Stimulated activated CD4-positive, alpha-beta T cell treated with anti-CD3 and anti-CD28 coated beads, Interleukin-4, amount 100 ng/mL, for 4 hours (primary cell): ENCODE measurements at places on chromosomes 7 and 10.

DNA sequence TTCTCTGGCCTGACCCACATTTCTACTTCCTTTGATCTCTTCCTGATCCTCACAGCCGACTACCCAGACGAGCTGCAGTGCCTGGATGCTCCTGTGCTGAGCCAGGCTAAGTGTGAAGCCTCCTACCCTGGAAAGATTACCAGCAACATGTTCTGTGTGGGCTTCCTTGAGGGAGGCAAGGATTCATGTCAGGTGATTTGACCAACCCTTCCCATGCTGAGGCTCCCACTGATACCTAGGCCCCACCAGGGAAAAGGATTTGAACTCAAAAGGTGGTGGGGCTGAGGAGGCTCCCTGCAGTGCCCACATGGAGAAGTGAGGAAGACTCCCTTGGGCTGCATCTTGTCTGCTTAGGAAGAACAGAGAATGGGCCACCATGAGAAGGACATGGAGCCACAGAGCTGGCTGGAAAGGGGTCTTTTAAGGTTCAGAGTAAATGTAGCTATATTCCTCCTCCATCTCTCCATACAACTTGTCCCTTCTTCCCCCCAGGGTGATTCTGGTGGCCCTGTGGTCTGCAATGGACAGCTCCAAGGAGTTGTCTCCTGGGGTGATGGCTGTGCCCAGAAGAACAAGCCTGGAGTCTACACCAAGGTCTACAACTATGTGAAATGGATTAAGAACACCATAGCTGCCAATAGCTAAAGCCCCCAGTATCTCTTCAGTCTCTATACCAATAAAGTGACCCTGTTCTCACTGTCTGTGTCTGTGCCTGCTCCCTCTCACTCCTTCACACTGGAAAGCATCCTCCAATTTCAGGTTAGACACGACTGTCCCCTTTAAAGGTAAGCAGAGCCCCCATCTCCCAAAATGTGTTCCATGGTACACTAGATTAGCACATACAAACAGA is 3.3 kb downstream of the PRSS1 start:
- no peak for DNase-seq

GRCh38 chr7:131546583-131547141 is 9.8 kb downstream of the PODXL start:
- DNase-seq = peak; percentile 24

GRCh38 chr10:15813415-15813814 is 46.9 kb downstream of the MINDY3 start:
- no peak for DNase-seq

DNA sequence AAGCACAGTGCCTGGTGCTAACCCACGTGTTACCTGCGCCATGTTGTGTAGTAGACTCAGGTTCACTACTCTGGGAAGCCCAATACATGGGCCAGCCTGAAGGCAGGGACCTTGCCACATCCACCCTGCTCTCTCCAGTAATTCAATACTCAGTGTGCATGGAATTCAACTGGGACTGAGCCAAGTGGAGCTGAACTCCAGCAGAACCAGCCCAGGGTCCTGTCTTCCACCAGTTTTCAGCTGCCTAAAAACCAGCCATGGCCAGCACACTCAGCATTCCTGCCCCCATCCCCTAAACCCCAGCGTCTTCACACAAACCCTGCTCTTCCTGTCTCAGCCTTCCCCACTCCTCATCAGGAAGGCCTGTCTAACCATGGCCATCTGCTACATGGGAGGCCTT is 15.4 kb downstream of the FGF8 start:
- no peak for DNase-seq

DNA sequence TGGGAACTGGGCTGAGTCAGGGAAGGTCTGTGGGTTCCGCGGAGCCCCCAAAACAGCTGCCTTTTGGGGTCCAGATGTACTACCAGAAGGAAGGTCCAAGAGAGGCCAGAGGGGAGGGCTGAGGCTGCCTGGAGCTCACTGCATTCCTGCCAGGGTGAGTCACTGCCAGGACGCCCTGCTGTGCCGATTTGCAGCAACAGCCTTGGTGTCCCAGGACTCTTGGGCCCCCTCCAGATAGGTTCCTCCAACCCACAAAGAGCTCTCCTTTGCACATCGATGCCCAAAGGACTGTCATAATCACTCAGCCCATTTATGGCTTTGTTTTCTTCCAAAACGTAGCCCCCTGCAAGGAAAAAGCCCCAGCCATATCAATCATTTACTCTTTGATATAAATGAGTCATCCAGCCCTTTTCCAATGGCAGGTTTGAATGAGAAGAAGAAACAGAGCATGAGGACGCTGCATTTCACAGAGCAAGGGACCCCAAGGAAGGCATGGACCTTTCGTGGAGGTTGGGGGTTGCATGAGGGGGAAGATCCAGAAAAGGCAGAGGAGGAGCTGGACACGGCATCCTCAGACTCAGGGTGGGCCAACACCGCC is 32.2 kb upstream of the COL13A1 start:
- DNase-seq = no peak
